ENCODE measurements at places on chromosomes 2 and 18. TPM values are rescaled to one million over a fixed set of nuclear protein-coding genes. Genes with fewer than 3 reads are reported as not detected.

Gene CHRNG
- total RNA-seq: not detected

Gene TUBA3E
- total RNA-seq: not detected

Gene BOLA3
- total RNA-seq: 82.0 TPM

Gene SRD5A2
- total RNA-seq: not detected

Gene ST6GAL2
- total RNA-seq: 0.12 TPM

Gene IGFBP5
- total RNA-seq: 64.0 TPM

Gene POMC
- total RNA-seq: not detected

Gene ANKRD30B
- total RNA-seq: 0.10 TPM

DNA sequence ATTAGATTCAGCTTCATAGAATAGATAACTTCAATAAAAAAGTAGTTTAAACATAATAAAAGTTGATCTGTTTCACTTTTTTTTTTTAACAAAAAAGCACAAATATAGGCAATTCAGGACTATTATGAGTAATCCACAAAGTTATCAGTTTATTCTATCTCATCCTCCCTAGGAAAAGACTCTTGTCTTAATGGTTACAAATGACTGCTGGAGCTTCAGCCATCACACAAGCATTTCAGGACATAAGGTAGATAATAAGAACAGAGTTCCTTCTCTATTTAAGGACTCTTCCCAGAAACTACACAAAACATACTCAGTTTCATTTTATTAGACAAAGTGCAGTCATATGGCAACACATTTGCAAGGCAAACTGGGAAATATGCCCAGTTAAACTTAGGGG is 357.6 kb upstream of the SETBP1 start:
- no peak for DNase-seq

- no peak for DNase-seq
Measured at GRCh38 chr2:129829588-129829987, 149.9 kb upstream of the RAB6C start.

DNA sequence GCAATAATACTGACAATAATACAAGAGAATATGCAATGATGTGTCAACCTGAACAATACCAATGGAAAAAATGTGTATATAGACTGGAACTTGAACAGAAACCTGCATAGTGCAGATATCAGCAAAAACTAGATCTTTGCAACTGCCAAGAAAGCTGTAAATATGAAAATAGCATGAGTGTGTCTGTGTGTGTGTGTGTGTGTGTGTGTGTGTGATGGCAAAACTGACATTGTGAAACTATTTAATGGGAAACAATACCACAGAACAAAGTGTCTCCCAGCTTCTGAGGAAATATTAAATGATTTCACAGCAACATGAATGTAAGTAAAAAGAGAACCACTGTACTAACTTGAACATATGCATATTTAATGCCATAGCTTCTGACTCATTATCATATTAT is 558.2 kb upstream of the LINC00305 start:
- no peak for DNase-seq

DNA sequence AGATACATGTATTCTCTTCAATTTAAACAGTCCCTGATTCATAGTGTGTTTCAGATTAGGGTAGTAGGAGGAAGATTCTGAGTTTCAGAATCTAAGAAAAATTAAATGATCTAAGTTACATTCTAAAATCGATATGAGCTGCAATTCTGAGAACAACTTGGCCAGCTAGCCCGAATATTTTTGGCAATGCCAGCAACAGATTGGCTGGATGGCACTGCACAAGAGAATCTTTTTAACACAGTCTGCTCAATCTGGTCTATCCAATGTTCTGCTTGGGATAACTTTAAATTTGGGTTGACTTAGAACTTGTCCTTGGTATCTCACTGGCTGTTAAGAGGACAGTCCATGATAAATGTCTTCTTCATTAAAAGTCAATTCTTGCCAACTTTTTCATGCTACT is 853.9 kb downstream of the NRXN1 start:
- no peak for DNase-seq

- no peak for DNase-seq
Measured at GRCh38 chr2:197266477-197266876, 44.1 kb downstream of the ANKRD44 start.

- no peak for DNase-seq
Measured at GRCh38 chr2:28098501-28099225, 208.1 kb downstream of the BABAM2 start.

GRCh38 chr2:194549387-194549786 is 1107.6 kb upstream of the SLC39A10 start:
- DNase-seq: no peak

DNA sequence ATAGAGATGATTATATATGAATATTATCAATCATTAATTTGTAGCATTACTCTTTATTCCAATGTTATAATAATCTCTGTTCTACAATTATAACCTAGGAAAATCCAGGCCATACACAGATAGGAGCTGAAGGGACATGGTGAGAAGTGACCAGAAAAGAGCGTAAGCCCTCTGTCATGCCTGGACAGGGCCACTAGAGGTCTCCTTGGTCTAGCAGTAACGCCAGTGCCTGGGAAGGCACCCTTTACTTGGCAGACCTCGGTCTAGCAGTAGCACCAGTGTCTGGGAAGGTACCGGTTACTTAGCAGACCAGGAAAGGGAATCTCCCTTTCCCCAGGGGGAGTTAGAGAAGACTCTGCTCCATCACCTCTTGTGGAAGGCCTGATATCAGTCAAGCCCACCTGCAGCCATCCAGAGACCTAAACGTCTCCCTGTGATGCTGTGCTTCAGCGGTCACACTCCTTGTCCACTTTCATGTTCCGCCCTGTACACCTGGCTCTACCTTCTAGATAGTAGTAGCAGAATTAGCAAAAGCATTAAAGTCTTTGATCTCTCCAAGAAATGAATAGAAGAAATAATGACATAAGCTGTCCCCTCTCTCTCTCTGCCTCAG is 447.5 kb upstream of the FSIP2 start:
- peak; percentile 9 for DNase-seq

DNA sequence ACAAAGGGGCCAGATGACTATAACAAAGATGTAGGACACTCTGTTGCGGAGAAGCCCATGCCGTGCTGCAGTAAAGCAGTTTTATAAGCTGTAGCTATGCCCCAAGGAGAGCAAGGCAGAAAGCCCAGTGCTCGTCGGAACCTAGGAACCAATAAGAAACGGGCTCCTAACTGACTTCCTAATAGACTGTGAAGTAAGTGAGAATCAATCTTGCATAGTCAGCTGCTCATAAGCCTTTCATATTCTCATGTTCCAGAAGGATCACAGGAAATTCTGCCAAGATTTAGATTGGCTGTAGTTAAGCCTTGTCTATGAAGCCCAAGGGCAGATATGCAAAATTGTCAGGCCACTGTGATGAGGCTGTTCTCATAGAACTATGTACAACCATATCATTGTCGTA is 98.4 kb downstream of the RTTN start:
- no peak for DNase-seq
